Frontal cortex (tissue), 4 donors: ENCODE measurements at places on chromosomes 13 and 19.

DNA sequence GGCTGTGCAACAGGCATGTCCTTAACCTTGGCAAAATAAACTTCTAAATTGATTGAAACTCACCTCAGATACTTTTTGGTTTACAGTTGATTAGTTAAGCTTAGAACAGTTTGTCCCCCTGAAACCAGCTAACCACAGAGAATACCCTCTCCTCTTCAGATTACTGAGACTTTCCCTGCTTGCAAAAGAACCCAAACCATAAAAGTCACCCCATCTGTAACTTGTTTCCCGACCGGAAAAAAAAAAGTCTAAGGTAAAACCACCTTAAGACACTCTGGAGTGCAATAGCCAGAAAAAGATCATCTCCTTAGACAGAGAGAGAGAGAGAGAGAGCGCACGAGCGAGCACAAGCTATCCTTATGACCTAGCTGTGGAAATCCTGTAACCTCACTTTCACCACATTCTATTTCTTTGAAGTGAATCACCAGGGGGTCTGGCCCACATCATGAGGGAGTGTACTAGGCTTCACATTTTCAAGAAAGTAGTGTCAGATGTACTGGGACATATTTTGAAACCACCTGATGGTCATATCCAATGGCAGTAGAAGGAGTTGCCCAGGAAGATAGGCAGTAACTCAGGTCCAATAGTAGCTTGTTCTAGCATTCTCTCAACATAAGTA, 11.1 kb upstream of the GTF2F2 start:
- DNase-seq = no peak

GRCh38 chr13:74464670-74465069, 330.5 kb upstream of the KLF12 start:
- no peak for DNase-seq

- no peak for DNase-seq
Measured at GRCh38 chr19:48405850-48406249, 12.4 kb downstream of the GRIN2D start.

- DNase-seq = no peak
Measured at GRCh38 chr19:4363571-4364304, 20.4 kb downstream of the MPND start.

GRCh38 chr19:21581646-21582240, 76.3 kb downstream of the ZNF429 start:
- no peak for DNase-seq

- DNase-seq = peak; percentile 6
Measured at GRCh38 chr13:79541426-79542049, 60.6 kb downstream of the NDFIP2 start.

- no peak for DNase-seq
Measured at GRCh38 chr19:3243819-3244700, 19.6 kb downstream of the CELF5 start.

GRCh38 chr19:33385956-33386355, 12.4 kb downstream of the CEBPG start:
- DNase-seq = peak; percentile 11

DNA sequence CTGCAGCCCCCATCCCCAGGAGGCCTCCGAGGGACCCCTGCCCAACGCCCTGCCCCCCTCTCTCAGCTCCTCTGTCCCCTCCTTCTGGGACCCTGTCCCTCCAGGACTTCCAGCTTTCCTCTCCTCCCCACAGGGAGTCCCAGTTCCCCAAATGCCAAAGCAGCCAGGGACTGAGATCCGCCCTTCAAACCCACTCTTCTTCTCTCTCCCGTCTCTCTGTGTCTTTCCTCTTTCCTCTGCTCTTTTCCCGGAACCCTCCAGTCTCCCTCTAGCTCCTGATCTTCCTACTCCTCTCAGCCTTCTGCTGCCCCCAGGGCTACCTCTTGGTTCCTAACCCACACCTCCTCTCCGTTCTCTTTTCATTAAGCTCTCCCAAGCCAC, 377 bp downstream of the CA11 start:
- peak; percentile 44 for DNase-seq

- DNase-seq = no peak
Measured at GRCh38 chr13:95455782-95456181, 96.7 kb upstream of the CLDN10 start.

- no peak for DNase-seq
Measured at GRCh38 chr19:48530066-48530720, 18.6 kb upstream of the LMTK3 start.

DNA sequence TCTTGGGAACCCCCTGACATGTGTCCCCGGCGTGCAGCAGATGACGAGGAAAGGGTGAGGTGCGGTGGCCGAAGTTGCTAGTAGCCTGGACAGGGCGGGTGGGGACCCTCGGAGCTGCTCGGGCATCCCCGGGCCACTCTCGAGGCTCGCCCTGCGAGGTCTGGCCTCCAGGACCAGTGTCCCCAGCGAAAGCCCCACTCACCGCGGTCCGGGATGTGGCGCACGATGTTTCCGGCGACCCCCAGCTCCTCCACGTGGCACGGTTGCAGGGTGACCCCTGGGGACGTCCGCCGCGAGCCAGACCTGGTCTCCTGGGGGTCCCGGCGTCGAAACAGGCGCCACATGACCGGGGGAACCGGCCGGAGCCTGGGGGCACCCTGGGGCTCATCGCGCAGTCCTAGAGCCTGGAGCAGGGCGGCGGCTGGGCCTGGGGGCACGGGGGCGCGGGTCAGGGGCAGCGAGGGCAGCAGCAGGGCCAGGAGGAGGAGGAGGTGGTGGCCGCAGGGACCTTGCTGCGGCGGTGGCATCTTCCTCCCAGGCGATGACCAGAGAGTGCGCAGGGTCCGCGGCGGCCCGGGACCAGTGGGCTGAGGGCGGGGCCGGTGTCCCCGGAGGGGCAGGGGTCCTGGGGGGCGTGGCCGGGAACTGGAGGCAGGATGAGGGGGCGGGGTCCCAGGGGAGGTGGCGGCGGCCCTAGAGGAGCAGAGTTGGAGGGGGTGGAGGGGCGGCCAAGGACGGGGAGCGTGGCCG, 26.0 kb downstream of the CERS1 start:
- no peak for DNase-seq
